ENCODE measurements at places on chromosomes 4 and X. TPM values are rescaled to one million over a fixed set of nuclear protein-coding genes. Genes with fewer than 3 reads are reported as not detected.

GRCh38 chr4:5260121-5260520 lies 208.8 kb downstream of the STK32B start:
- no peak for DNase-seq

- no peak for DNase-seq
Observed at GRCh38 chrX:136546371-136546781, 14.4 kb downstream of the VGLL1 start.

GRCh38 chr4:40886931-40887763 lies 137.4 kb downstream of the NSUN7 start:
- DNase-seq: no peak

The SLC26A1 gene
- total RNA-seq: 0.80 TPM

The DMP1 gene
- not detected for total RNA-seq

GRCh38 chrX:40755291-40756249 lies 20.2 kb upstream of the MED14 start:
- no peak for DNase-seq

The RTL9 gene
- total RNA-seq: not detected

The RBM47 gene
- 7.7 TPM for total RNA-seq

The SSX2 gene
- total RNA-seq: not detected

The SSX4B gene
- not detected for total RNA-seq

DNA sequence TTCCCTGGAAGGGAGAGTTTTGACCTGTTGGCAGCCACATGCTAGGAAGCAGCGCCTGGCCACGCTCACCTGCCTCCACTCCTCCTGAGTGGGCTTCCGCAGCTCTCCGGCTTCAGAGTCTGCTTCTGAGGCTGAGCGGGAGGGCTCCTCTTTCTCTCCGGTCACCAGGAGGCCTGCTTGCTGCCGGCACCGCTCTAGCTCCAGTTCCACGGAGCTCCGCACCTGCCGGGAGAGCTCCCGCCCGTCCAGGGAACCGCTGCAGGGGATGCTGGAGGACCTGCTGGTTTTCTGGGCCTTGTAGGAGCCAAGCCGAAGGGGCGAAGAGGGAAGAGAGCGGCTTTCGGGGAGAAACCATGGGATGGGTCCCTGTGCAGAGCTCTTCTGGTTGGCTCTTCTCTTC lies 26.0 kb downstream of the PPEF2 start:
- DNase-seq: no peak

The KLHL2 gene
- total RNA-seq: 29.2 TPM

The MAGEA2 gene
- not detected for total RNA-seq

The PLXNA3 gene
- 34.3 TPM for total RNA-seq

Measured in natural killer cell (primary cell).